ENCODE measurements at places on chromosomes 7 and 10. TPM values are rescaled to one million over a fixed set of nuclear protein-coding genes. Genes with fewer than 3 reads are reported as not detected.

Gene OR2A1
- total RNA-seq: not detected

Gene CPVL
- 0.23 TPM for total RNA-seq

Gene SUN3
- not detected for total RNA-seq

Gene LRIT1
- not detected for total RNA-seq

Gene DYNC1I1
- 1.0 TPM for total RNA-seq

Gene FGFBP3
- 0.08 TPM for total RNA-seq

Gene NOD1
- 5.5 TPM for total RNA-seq

Gene ARHGEF35
- 11.0 TPM for total RNA-seq

Gene CYP2C19
- not detected for total RNA-seq

Gene ENO4
- not detected for total RNA-seq

Gene CCDC126
- 6.4 TPM for total RNA-seq

Gene TAC1
- not detected for total RNA-seq

Gene NPFFR1
- total RNA-seq: not detected

Gene TEX36
- total RNA-seq: not detected

Gene AKR1C4
- not detected for total RNA-seq

Gene TMEM273
- total RNA-seq: not detected

Gene GBX1
- not detected for total RNA-seq

Gene INTS1
- 53.1 TPM for total RNA-seq

Gene IGFBP3
- total RNA-seq: 1.0 TPM

Gene VPS37D
- total RNA-seq: 2.9 TPM

Gene UBTD1
- total RNA-seq: 28.3 TPM

Gene SPDYE3
- total RNA-seq: not detected

Gene TUBB8
- total RNA-seq: not detected

Gene PRKG1
- 0.16 TPM for total RNA-seq

Gene ZNF511
- total RNA-seq: 38.3 TPM

Data from hair follicular keratinocyte (primary cell).